AML-193 (cell line): ENCODE measurements at places on chromosomes 1 and 21.

DNA sequence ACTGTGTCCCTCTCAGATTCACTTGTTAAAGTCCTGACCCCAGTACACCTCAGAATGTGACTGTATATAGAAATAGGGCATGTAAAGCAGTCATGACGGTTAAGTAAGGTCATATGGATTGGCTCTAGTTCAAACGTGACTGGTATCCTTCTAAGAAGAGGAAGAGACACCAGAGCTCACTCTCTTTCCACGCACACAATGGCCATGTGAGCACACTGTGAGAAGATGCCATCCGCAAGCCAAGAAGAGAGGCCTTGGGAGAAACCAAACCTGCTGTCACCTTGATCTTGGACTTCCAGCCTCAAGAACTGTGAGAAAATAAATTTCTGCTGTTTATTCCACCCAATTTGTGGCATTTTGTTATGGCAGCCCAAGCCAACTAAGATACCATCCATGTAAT, 56.8 kb upstream of the IRF2BP2 start:
- no peak for DNase-seq

- no peak for DNase-seq
Measured at GRCh38 chr1:230016159-230016558, 50.9 kb upstream of the GALNT2 start.

DNA sequence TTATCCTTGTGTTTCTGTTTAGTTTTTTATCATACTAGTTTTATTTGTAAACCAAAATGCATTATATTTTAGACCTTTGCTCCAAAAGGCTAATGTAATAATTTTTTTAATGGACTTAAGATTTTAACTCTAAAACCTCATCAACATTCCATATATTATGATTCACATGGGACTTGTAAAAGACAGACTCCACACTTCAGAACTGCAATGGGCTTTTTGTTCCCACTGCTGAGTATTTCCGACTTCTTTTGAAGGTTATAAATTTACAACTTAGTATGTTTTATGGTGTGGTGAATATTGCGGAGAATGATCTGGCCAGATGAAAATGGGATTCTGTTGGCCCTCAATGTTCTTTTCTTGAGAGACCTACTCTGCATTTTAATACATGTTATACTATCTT, 678.5 kb downstream of the USP25 start:
- no peak for DNase-seq

- no peak for DNase-seq
Measured at GRCh38 chr1:60870269-60870865, 212.0 kb upstream of the NFIA start.

DNA sequence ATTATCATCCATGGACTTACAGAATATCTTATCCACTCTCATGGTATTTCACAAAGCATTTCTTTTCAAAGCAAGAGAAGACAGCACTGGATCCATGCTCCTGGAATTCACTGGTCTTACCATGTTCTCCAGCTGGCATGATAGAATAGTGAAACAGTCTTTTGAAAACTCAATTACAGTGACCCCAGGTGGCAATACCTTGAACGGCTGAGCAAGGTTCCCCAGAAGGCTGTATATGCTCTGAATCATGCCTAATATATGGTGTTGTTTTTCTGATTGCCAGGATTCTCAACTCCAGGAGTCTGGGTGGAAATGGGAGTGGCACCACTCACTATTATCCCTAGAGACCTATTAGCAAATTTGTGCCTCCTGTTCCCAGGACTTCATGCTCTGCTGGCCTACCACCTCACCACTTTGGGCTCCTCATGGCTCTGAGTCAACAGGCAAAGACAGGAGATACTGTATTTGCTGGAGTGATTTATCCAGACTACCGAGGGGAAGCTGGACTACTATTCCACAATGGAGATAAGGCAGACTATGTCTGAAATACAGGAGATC, 87.6 kb downstream of the CATSPERE start:
- no peak for DNase-seq

GRCh38 chr21:37146320-37147235, 73.5 kb downstream of the TTC3 start:
- DNase-seq: no peak

DNA sequence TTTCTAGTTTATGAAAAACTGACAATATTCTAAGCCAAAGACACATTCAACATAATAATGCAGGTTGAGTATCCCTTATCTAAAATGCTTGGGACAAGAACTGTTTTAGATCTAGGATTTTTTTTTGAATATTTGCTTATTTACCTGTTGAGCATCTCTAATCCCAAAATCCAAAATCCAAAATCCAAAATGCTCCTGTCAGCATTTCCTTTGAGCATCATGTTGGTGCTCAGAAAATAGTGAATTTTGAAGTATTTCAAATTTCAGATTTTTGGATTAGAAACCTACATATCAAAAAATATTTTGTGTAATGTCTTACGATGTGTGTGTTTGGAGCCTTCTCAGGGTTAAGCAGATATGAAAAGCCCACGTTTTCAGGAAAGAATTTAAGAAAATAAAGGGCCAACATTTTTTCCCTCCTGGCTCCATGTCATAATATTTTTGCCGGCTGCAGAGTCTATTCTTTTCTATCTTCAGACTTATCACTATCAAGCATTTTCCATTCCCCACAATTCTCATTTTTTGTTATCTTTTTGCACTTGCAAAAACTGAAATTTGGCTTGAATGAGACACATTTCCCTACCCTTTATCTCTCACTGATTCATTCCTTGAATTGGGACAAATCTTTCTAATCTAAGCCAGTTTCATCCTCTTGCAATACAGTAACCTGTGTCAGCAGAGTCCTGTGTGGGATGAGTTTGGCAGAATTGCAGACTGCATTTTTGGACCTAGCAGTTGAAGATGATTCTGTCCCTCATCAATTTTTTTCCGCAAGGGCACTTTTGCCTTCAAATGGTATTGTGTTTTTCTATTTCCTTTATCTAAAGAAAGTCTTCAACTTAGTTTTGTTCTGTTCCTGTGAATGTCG, 233.9 kb downstream of the DISC1 start:
- no peak for DNase-seq

GRCh38 chr1:55585402-55585792, 370.2 kb upstream of the USP24 start:
- DNase-seq: no peak

DNA sequence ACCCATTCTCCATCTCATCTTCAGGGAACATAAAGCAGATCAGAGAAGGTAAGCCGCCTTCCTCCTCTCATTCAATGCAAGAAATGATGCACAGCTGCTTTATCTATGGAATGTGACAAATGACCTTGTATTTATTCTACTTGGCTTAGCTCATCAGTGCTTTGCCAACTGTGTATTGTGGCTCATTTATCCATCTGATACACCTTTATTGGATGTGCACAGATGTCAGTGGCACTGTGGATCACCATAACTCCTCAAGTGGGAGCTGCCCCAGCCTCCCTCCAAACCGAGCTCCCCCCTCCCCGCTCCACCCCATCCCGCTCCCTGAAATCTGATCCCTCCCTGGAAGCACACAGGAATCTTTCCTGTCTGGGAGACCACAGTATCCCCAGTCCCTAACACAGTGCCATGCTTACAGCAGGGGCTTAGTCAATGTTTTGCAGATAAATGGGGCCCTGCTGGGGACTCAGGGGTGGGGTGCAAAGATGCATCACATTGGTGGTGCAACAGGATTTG, 156.0 kb upstream of the RAB4A start:
- DNase-seq: no peak

GRCh38 chr1:181139631-181140061, 51.1 kb downstream of the IER5 start:
- no peak for DNase-seq

GRCh38 chr1:14929547-14930246, 223.8 kb upstream of the TMEM51 start:
- no peak for DNase-seq

GRCh38 chr1:119816407-119816806, 5.1 kb upstream of the REG4 start:
- DNase-seq: no peak

DNA sequence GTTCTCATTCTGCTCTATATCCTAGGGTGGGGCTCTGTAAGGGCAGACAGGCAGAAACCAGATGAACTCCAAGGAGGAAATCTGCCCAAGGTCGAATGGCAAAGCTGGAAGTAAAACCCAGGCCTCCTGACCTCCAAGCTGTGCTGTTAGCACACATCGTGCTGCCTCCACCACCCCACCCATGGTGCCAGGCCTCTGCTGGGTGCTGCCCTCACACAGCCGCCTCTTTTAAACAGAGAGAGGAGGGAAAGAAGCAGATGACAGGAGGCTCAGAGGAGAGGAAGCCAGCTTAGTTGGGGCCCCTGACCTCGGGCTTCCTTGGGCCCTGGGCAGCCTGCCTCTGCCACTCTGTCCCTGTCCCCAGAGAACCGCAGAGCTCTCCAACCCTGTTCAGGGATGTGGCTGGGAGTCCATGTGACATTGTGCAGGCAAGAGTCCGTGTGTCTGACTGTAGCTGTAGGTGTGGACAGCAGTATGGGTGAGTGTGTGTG, 1.1 kb downstream of the SYNC start:
- no peak for DNase-seq

GRCh38 chr1:205665201-205666045, 14.9 kb downstream of the SLC45A3 start:
- no peak for DNase-seq

DNA sequence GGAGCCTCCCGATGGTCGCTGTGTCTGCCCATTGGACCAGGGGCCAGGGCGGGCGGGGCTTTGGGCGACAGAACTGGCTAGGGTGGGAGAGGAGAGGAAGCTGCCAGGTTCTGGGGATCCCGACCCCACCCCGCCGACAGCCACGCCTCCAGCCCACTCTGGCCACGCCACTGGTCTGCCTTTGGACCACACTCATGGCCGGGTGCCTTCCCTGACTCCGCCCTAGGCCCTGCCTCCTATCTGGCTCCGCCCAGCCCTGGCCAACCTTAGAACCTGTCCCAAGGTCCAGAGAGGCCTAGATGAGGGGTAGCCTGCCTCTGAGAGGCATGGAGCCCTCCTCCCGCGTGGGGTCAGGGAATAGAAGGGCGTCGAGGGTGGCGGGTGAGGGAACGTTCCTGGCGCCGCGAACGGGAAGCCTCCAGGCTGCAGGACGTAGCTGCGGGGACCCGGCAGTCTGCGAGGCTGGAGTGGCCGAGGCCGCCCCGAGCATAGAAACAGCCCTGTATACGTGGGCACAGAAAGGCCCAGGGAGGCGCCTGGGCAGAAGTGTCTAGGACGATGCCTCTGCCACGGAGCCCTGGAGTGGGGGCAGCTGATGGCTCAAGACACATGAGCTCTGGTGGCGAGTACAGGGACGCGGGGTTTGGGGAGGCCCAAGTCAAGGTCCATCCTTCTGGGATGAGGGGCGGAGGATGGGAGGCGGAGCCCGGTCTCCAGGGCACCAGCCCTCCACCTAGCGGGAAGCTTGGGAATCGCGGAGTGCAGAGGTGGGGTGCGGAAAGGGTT, 11.5 kb upstream of the COL16A1 start:
- no peak for DNase-seq

DNA sequence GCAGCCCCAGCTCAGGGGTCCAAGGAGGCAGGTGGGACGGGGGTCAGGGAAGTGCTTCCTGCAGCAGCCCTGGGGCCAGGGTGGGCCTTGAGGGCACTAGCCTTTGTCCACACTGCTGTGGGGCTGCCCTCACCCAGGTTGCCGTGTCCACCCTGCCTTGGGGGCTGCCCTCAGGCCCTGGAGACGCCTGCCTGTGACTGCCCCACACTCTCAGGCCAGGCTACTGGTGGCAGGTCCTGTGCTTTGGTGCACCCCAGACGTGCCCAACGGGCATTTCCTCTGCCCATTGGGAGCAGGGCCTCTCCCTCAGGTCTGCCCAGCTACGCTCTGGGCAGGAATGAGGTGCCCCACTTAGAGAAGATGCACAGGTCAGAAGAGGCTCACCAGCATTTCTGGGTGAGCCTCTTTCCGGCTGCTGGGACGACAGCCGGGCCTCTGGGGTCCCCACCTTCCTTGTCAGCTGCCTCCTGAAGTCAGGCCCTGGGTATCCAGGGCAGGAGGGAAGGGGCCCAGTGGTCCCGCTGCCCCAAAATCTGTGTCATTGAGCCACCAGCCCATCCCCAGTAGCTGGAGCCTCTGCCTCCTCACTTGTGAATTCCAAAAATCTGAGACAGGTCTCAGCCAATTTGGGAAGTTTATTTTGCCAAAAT, 2.7 kb upstream of the MMEL1 start:
- DNase-seq: no peak

DNA sequence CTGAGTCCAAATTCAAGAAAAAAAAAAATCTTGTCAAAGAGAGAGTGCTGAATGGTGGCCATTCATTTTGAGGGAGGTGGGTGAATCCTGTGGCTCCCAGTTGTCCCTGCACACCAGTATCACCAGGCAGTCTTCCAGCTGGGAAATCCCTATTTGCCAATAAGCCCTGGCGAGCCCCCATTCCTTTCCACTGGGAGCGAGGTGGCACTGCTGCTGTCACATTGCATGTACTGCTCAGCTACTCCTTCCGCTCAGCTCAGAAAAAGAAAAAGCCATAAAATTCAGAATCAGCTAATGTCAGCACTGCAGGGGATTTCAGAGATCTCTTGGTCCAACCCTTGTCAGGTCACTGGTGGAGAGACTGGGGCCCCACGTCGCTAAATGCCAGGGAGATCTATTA, 298.5 kb downstream of the OMA1 start:
- DNase-seq: no peak

DNA sequence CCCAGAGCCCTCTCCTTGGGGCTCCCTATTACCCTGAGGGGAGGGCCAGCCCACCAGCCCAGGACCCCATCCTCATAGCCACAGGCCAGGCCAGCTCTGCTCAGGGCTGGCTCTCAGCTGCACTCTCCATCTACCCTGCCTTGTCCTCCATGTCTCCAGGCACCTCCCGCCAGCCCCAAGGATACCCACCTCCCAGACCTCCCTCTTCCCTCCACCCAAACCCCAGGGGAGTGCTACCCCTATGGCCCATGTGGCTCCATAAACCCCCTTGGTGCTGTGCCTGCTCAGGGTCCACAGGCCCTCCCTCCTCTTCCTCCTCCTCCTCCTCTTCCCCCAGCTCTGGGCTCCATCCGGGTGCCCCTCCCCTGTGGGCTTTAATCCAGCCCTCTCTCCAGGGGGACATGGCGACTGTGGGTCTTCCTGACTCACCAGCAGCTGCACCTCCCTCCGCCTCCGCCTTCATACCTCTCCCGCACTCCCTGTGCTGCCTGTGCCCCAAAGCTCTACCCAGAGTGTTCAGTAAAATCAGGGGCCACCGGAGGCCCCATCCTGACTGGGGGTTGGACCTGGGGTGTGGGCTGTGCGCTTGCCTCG, 9.1 kb downstream of the YBEY start:
- DNase-seq: no peak

GRCh38 chr1:58781541-58782177, 2.2 kb downstream of the JUN start:
- peak; percentile 49 for DNase-seq

DNA sequence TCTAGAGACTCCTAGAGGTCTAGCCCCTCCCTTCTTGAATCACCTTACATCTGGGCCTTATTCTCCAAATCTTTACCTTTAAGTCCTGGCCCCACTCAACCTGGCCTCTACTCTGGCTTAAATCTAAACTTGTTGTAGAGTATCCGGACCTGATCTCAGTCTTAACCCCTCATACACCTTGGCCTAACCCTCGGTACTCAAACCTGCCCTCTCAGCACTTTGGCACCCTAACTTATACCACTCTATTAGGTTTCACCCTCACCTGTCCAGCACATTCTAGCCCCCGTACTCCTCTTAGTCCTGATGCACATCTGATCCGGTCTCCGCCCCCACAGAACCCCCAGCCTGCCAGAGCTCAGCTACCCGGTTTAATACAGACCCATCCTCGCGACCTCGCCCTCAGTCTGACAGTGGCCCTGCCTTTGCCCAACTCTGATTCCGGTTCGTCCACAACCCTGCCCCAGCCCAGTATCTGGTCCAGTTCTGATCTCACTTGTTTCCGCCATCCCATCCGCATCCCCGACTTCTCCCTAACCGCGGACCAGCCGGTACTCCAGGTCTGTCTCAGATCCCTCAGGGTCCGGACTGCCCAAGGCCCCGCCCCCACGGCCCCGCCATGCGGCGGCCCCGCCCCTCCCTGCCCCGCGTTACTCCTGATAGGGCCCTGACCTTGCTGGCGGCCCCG, 1.5 kb downstream of the TRIM62 start:
- no peak for DNase-seq
